ENCODE measurements at places on chromosomes 5 and 9.

DNA sequence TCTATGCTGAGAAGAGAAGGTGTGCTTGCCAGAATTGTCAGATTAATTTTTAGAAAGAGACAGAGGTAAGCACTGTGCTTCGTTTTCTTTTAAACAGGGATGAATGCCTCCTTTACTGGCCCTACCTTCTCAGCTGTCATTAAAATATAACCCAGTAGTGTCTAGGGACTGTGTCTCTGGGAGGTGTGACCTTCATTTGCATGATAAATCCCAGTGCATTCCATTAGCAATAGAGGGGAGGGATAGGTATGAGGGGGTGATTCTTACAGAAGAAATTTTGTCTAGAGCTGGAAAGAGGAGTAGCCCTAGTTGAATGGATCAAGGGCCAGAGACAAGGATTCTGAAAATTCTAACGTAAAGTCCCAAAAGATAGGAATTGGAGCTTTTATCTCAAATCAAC, 351.5 kb downstream of the BNC2 start:
- DNase-seq = no peak

GRCh38 chr5:95048628-95049027, 236.3 kb downstream of the MCTP1 start:
- DNase-seq = no peak

DNA sequence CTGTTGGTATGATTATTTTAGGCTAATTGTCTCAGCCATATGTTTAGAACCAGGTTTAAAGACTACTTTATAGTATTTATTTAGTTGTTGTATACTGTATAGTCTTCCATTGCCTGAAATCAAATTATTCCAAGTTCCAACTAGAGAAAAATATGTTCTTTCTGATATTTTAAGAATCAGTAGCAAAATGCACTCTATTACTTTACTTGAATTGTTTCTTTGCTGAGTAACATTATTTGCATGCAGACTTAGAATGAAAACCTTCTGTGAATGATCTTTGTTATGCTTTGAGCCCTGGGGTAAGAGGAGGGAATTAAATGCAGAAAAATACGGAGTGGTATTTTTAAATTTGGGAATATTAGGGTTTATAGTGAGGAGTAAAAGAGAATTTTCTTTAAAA, 47.9 kb downstream of the MEGF10 start:
- no peak for DNase-seq

DNA sequence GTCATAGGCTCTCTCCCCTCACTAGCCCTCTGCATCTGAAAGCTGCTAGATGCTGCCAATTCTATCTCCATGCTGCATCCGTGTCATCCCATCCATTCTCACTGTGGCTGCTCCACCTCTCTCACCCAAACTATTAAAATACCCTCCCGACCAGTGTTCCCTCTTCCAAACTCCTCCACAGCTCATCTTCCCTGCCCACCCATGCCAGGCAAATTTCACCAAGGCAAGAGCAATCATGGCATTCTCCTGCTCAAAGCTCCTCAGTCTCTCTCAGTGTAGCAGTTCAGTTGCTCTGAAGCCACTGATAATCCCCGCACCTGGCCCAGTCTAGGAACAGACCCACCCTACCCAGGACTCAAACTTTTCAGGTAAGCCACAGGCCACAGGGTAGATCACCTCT, 48.4 kb downstream of the SPOCK1 start:
- DNase-seq = no peak

- DNase-seq = no peak
Observed at GRCh38 chr9:2269778-2270177, 254.6 kb downstream of the SMARCA2 start.

DNA sequence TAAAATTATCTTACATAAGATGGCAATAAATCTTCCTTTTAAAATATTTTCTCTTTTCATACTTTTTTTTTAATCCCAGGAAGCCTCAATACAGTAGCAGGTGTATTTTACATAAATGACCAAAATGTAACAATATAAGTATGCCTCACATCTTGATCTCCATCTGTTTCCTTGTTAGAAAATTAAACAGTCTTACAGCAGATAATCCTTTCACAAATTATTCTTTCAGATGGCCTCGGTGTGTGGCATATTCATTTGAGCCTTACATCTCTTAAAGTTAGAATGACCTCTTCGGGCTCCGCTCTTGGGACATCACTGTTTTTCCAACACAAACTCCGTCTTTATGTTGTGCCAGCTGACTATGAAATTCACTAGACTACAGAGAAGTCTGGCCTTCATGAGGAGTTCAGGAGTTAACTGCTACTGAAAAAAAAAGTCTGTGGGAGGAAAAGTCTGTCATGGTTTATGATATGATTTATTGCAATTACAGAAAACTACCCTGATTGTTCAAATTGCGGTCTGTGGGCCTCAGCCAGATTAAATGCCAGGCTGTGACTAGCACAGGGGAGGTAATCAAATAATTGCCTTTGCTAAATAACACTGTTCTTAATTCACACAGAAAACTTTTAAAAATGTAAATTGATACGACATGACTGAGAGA, 292.9 kb upstream of the PUM3 start:
- no peak for DNase-seq

DNA sequence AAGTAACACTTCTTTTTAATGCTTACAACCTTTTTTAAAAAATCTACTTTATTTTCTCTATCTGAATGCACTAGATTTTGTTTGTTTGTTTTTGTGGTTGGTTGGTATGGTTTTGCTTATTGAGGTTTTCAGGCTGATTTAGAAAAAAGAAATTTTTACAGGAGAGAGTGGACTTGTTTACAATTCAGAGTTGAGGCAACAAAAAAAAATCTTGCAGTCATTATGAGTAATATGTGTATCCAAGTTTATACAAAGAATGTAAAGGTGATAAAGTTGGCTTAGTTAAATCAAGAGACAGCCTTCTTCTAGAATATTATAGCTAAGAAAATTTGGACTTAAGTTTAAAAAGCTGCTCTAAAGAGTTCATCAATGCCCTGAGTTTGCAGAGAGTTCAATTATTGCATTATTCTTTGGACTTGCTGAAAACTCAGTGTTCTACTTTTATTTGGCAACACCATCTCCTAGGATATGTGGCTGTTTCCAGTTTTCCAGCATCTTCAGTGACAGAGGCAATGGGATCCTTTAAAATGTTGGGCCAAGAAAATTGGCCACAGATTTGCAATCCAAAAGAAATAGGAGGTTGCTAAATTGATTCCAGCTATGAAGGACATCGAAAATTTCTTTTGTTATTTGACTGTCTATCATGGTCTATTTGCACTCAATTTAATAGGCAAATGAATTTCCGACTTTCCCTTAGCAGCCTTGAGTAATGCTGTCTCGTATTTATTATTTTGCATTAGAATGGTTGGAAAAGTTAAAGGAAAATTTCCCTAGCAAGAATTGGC, 10.7 kb downstream of the STK32A start:
- no peak for DNase-seq

DNA sequence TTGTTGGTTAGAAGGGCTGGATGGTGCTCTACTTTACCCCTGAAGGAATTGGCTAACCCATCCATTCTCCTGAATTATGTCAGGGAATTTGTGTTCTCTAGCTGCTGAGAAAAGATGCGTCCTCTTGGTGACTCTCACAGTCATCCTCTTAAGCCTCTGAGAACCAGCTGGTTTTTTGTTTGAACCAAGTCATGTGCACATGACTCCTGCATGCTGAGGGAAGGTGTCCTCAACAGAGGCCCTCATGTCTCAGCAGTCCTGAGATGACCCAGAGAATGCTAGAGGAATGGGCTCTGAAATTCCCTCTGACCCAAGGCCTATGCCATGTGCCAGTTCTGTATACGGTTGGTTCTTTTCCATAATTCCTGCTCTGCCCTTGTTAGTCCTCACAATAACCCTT, 10.4 kb upstream of the C5orf63 start:
- no peak for DNase-seq

DNA sequence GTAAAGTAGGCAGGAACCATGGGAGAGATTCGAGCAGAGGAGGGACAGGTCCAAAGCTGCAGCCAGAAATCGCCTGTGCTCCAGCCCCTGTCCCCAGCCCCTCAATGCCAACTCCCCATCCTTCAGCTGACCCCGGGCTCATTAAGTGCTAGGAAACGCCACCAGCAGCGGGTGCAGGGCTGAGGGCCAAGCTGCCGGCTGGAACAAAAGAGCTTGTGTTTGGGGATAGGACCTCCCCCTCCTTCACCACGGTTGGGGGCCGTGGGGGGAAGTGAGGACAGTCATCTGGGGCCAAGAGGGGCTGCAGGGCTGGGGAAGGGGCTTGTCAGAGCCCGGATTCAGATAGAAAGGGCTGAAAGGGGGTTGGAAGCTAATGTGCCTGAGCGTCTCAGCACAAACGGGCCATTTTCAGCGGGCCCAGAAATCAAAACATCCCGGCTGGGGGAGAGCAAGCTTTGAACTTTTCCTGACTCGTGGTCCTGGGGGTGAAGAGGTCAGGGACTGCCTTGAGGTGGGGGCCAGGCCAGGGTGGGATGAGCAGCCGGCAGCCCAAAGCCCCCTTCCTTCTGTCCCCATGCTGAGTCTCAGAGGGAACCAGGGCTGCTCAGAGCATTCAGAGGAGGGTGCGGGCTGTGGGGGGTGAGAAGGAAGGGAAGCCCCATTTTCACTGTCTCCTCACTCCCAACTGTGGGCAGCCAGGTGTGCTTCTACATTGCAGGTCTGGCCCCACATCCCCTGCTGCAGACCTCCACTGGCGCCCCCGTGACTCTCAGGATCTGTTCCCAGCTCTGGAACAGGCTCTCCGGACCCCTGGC, 69.4 kb upstream of the DAB2IP start:
- DNase-seq = no peak

- no peak for DNase-seq
Observed at GRCh38 chr5:6548756-6549285, 84.0 kb downstream of the NSUN2 start.

- no peak for DNase-seq
Observed at GRCh38 chr5:84292788-84293653, 91.7 kb downstream of the EDIL3 start.

DNA sequence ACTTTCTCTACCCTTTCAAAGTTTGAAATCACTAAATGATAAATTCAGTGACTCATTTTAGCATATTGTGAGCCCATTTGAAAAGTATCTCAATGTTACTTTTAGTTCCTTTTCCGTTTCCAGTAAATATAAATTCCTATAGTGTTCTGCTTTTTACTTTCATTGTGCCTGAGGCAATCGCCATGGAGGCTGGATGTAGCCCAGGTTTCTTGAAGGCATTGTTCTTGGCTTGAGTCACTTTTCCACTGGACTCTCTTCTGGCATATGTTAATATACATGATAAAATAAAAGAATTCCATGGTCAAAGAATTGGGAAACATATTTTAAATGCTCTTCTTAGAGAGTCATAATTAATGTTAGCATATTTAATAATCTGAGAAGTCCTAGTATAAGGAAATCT, 327.0 kb downstream of the IZUMO3 start:
- DNase-seq = no peak

DNA sequence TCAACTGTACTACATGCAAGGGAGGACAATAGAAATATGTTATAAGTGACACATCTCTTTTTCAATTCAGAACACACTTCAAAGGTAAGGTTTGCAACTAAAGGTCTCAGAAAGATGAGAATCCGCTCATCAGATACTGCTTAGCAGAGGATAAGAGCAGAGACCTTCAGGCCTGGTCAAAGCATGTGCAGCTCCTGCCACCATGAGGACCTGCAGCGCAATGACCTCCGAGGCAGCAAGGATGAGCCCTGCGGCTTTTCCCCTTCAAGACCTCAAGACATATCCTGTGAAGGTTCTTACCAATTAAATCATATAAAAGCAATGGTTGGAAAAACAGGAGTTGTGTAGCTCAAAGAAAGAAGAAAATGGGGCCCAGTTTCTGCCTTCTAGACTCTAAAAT, 135.8 kb downstream of the TRIM36 start:
- DNase-seq = peak; percentile 10

- DNase-seq = no peak
Observed at GRCh38 chr9:93464876-93465275, 11.5 kb upstream of the FAM120AOS start.

GRCh38 chr5:122774519-122774860, 390 bp upstream of the SNX2 start:
- DNase-seq = no peak

GRCh38 chr9:108802967-108803366, 52.8 kb downstream of the ACTL7B start:
- no peak for DNase-seq

GRCh38 chr9:36164989-36165388, 4.2 kb upstream of the CCIN start:
- DNase-seq = no peak

GRCh38 chr9:118586978-118587377, 782.3 kb downstream of the BRINP1 start:
- DNase-seq = no peak

DNA sequence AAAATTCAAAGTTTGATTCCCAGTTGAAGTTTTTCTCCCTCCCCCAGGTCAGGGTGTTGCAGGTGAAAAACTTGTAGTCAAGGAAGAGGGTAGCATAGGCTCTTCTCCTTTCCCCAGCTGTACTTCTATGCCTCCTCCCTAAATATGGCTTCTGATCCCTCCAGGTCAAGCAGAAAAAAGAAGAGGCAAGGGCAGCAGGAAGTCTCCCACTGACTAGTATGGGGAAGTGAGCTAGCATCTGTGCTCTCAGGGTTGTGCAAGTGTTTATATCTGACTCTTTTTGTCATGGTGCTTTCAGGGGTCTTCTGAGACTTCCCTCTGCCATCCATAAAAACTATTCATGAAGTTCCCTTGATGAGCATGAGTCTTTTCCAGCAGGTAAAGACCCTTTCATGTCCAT, 76.0 kb downstream of the ATPSCKMT start:
- no peak for DNase-seq

DNA sequence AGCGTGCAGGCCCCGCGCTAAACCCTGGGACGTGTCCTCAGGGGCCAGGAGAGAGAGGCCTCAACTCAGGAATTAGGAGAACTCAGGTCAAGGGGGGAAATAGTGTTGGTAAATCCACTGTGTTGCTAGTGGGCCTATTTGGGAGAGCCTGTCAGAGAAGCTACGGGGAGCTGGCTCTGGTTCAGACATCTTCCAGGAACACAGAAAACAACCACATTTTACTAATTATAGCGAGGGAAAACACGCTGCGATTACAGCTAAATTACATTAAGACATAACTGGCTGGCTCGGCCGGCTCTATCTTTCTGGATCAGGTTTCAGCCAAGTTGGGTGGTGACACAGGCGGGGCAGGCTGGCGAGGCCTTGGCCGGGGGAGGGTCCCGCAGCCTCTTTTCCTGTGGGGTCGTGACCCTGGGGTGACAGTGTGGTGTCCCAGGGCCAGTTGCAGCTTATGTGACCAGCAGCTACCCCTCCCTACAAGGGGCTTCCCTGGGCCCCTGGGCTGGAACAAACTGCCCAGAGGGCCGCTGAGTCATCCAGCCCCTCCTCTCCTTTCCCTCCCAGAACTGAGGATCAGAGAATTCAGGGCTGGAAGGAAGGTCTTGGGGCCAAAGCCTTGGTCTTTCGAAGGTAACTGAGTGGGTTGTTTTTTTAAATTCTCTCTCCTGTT, 75.1 kb downstream of the FGF18 start:
- DNase-seq = no peak
